Frontal cortex (tissue), 4 donors: ENCODE measurements at places on chromosomes 16 and 17. TPM values are rescaled to one million over a fixed set of nuclear protein-coding genes. Genes with fewer than 3 reads are reported as not detected.

- DNase-seq, result no peak
Measured at GRCh38 chr17:1493291-1493980, 950 bp upstream of the MYO1C start.

The RAB26 gene
- 4.1 TPM for total RNA-seq

The SOX8 gene
- 22.8 TPM for total RNA-seq

DNA sequence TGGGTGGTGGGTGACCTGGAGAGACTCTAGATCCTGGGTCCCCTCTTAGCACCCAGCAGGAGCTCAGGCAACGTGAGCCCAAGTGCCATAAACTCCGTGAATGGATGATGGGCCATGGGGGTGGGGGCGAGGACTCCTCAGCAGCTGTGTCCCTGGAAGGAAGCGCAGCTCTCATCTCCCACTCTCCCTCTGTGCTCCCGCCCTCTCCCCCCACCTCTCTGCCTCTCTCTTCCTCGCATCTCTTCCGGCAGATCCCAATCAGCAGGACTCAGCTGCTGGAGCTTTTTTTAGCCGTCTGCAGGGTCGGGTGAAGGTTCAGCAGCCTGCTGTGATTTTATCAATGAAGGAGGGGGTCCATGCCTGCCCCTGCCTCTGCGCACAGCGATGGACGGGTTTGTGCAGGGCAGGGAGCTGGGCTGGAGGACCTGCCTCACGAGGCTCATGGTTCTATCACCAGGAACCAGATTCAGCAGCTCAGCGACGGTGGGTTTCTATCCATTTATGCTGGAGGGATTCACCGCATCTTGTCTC, 8.3 kb downstream of the CCR7 start:
- DNase-seq, result no peak

GRCh38 chr17:45342306-45342705, 25.5 kb upstream of the MAP3K14 start:
- DNase-seq, result no peak

The CFAP119 gene
- 3.3 TPM for total RNA-seq

The KRT39 gene
- total RNA-seq, result not detected

DNA sequence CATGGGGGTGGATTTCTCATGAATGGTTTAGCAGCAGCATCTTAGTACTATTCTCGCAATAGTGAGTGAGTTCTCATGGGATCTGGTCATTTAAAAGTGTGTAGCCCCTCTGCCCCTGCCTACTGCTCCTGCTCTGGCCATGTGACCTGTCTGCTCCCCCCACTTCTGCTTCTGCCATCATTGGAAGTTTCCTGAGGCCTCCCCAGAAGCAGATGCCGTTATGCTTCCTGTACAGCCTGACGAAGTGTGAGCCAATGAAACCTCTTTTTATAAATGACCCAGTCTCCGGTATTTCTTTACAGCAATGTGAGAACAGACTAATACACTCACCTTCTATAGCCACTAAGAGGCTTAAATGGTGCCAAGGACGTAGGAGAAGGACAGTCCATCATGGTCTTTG, 51.5 kb downstream of the NOL11 start:
- no peak for DNase-seq

GRCh38 chr16:15782573-15783365, 74.1 kb downstream of the MYH11 start:
- DNase-seq, result no peak

GRCh38 chr16:84088695-84089395, 27.9 kb downstream of the MBTPS1 start:
- DNase-seq, result no peak

- DNase-seq, result no peak
Measured at GRCh38 chr16:23342083-23342640, 40.1 kb downstream of the SCNN1B start.

GRCh38 chr16:14301169-14302030, 230.3 kb downstream of the MRTFB start:
- no peak for DNase-seq

The XYLT1 gene
- total RNA-seq, result 28.9 TPM

DNA sequence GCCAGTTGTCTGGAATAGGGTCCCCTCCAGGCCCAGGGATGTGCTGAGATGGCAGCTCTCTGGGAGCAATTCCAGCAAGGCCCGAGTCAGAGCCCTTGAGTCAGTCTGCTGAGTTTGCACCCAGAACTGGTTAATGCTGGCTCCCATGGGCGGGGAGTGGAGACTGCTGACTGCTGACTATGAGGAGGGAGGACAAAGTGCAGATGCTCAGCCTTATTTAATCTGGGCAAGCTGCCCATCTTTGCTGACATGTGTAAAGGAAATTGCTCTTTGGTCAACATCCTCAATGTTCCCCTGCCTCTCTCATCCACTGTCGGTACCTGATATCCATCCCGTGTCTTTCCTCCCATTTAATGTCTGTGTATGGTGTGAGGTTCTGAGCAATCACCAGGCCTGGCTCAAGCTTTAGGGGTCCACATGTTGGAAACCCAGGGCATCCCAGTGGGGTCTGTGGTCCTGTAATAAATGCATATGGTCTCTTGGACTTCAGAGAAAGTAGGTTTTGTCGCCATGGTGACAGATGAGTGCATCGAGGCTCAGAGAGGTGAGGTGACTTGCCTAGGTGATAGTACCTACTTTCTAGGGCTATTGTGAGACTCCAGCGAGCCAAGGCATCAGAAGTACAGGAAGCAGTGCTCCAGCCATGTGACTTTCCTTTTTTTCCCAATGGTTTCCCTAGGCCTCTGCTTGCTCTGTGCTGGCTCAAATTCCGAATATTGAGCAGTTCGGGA, 20.0 kb upstream of the RNF135 start:
- DNase-seq, result peak; percentile 34

- no peak for DNase-seq
Measured at GRCh38 chr17:28119560-28119959, 77.1 kb downstream of the NLK start.

The SLC12A3 gene
- total RNA-seq, result not detected

DNA sequence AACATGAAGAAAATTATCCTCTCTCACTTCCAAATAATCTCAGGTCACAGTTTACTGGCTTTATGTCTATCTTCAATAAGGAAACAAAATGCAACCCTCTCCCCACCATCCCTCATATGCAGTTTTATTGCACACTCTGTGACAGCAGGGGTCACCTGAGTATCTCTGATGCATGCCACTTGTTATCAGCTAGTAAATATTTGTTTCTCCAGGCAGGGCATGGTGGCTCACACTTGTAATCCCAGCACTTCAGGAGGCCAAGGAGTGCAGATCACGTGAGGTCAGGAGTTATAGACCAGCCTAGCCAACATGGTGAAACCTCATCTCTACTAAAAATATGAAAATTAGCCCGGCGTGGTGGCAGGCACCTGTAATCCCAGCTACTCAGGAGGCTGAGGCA, 61.1 kb downstream of the ADAMTS18 start:
- DNase-seq, result no peak

DNA sequence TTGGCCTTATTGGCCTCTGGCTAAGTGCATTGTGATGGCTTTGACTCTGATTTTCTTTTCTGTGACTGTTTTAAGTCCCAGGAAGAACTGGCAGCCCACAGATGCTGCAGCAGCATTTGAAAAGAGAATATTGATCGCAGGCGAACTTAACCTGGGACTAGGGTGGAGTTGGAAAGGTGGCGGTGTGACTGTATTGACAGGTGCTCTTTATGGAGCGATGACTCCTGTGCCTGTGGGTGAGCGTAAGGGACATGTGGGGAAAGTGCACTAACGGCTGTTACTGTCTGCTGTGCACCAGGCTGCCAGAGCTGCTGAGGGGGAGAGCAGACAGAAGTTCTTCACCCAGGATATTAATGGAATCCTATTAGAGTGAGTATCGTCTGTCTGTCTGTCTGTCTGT, 21.3 kb downstream of the UBN1 start:
- DNase-seq, result no peak

DNA sequence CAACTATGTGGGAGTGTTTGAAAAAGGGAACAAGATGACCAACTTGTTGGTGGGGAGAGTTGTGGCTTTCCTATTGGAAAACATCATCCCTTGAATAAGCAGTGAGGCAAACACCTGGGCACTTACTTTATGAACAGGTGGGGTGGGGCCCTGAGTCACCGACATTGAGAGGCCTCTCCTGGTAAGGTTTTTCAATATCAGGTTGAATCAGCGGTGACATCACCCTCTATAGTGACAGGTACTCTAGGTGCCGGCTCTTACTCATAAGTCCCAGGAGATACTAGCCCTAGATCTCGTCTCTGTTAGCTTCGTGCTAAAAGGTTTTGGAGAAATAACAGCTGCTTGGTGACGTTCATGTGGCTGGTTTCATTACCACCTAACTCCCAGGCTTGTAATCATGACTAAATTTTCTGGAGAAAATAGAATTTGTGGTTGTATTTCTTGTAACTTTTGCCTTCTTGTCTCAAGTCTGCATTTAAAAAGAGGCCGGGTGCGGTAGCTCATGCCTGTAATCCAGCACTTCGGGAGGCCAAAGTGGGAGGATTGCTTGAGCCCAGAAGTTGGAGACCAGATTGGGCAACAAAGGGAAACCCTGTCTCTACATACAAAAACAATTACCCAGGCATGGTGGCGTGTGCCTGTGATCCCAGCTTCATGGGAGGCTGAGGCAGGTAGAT, 19.3 kb downstream of the CDH1 start:
- no peak for DNase-seq

DNA sequence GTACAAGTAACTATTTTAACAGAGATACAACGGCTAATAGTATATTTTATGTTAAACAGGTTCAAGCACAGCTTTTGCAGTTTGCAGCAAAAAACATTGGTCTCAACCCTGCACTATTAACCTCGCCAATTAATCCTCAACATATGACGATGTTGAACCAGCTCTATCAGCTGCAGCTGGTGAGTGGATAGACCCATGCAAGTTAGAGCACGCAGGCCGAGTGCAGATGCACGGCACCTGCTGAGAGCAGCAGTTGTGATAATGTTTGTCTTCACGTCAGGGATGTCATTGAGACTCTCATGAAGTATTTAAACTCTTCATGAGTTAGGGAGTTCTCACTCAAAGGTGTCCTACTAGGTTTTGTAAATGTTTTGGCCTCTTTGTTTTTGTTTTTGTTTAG, 45.6 kb downstream of the TMC6 start:
- DNase-seq, result no peak

DNA sequence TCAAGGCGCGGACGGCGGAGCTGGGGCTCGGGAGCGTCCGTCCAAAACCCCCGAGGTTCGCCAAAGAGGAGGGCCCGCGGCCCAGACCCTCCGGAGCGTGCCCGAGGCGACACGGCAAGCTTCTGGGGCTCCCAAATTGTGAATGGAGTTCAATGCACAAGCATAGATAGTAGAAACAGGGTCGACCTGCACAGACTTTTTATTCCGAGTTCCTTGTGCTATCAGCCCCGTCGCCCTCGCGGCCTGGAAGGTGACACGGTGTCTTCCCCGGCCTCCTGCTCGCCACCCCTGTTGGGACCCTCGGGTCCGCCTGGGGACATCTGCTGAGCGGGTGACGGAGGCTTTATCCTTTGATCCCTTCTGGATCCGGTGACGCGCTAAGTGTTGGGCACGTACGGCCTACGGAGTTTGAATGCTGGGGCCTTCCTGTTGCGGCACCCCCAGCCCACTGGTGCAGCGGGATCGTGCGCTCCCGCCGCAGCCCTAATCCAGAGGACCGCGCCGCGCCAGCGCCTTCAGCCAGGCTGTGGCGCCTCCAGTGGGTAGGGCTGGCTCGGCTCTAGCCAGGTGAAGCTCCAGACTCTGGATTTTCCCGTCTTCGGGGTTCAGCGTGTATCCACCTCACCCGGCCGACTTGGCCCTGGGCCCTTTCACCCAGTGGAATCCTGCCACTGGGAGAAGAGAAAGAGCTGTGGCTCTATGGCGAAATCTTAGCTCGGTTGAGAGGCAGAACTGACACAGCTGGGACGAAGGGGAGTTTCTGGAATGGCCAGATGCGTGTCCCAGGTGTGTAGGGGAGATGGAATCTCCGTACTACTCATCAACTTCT, 17.0 kb upstream of the NTN1 start:
- no peak for DNase-seq
